Memory B cell (primary cell): ENCODE measurements at places on chromosomes 6 and 20.

GRCh38 chr6:11598687-11599086 is 61.1 kb downstream of the TMEM170B start:
- DNase-seq: no peak

- no peak for DNase-seq
These were observed 43.7 kb upstream of the MAP7 start for GRCh38 chr6:136593748-136594490.

- DNase-seq: no peak
These were observed 53.9 kb downstream of the KIZ start for GRCh38 chr20:21179757-21180156.

GRCh38 chr6:45787384-45787783 is 228.3 kb downstream of the CLIC5 start:
- no peak for DNase-seq
